ENCODE measurements at places on chromosomes 11 and 22.

GRCh38 chr11:19311308-19312030 is 70.7 kb upstream of the E2F8 start:
- DNase-seq = peak; percentile 57

DNA sequence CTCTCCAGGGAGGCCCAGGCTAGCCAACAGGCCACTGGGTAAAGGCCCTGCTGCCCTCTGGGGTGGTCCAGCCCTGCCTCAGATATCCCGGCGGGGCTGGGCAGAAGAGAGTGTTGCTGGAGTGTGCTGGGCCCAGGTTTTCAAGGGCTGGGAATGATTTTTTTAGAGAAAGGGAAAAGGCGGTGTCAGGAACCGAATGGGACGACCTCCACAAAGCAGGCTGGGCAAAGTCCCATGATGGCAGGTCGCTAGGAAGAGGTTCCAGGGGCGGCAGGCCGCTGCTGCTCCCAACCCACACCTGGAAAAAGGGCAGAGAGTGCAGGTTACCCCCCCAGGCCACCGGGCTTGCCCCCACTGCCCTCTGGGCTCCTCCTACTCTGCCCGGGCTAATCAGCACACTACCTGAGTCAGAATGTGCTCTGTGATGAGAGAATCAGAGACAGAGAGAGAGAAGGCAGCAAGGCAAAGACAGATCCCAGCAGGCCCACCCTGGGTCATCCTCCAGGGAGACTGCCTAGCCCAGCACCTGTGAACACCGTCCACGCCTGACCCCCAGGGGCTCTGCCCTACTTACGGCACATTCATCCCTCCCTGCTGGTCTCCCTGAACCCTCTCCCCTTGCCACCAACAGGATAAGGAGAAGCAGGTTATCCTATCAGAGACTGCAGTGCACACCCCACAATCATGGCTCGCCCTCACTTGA is 4.6 kb downstream of the PATZ1 start:
- no peak for DNase-seq

DNA sequence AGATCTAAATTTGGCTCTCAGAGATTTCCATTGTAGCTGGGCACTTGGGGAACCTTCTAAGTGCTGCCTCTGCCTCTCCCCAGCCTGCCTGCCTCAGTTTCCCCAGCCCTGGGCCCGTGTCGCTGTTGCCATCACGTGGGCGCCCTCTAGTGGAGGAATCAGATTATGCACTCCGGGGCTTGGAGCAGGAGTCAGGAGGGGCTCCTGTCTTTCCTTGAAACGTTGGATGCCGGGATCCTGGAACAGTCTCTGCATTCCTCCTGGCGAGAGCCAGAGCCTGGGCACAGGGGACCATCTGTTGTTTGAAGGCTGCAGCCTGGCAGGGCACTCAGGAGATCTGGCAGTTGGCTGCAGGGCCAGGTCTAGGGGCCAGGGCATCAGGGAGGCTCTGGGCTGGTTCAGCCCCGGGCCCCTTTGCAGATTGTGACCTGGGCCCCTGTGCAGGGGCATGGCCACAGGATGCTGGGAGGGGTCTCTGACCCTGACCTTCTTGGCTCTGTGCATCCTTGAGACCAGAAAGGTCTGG is 71.6 kb downstream of the LRP5 start:
- DNase-seq = peak; percentile 51

DNA sequence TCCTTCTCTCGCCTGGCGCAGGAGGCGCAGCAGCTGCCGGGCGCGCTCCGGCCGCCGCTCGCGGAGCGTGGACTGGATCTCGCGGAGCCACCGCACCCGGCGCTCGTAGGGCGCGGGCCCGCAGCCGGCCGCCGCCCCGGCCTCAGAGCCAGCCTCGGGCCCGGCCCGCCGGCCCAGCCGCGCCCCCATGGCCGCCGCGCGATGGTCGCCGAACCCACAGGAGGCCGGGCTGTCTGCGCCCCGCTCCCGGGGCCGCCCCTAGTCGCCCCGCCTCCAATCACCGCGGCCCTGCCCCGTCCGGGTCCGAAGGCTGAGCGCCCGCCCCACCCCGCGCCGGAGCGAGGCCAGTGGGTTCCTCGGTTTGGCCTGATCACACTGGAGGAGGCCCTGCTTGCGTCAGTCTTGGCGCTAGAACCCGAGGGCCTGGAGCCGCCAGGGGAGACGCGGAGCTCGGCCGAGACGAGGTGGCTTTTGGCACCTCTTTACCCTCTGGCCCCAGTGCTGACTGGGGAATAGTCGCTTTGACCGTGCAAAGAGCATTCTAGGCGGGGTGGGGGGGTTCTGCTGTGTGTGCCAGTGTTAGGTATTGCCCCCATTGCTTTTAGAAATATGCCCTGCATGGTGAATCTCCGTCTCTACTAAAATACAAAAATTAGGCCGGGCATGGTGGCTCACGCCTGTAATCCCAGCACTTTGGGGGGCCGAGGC is at the start of gene LRRC75B:
Gene LRRC75B, minus strand, starts transcription at position 223 of the 708 bp plus-strand sequence. Its CDS starts 34 bp downstream, at position 189.
- DNase-seq = peak; percentile 86

DNA sequence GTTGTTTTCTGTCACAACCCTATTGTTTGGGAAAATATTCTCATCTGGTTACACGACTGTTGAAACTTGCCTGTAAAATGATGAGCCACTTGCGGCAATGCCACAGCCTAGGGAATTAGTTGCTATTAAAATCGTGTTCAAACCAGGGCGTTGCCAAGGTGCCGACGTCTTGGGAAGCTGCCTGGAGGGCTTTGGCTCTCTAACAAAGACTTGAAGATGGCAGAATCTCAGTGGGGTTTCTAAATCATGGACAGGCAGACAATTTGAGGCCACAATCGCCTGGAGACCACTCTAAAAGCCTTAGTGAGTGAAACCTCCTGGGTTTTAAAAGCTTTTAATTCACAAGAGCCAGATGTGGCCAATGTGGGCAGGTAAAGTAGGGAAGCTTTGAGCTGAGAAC is 117.2 kb upstream of the BMAL1 start:
- no peak for DNase-seq

DNA sequence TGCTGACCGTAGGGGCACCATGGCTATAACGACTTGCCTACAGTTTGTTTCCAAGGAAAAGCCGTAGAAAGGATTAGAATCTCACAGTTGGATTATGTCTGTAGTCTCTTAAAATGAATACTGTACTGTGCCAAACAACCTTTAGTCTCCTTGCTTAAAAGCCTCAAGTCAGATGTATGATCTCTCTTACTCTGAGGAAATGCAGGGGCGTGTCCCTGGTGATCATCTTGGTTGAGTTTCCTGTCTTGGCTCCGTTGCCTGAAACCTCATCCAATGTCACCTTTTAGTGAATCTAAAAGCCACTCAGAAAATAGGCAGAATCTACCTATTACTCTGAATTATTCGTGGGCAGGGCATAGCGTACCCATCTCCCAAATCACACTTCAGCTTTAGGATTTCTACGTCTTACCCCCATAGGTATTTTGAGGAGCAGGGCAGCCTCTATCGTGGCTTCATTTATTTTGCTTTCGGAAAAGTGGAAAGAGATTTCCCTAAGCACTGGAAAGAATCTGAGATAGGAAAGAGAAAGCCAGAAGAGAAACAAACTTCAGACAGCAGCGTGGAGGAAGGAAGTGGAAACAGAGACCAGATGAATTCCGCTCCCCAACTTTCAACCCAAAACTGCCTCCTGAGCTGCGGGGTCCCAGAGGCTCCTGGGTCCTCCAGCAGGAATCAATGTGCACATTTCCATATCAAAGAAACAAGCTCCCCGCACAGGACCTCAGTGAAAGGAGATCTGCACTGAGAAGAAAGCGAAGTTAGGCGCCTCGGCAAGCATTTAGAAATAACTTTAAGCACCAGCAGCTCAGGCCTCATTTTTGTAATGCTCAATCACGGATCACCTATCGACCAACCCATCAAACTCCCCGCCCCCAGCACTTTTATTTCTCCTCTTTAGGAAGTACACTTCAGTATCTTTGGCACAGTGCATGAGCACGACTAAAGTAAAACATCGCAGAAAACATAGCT is 245.8 kb downstream of the ETS1 start:
- DNase-seq = no peak

DNA sequence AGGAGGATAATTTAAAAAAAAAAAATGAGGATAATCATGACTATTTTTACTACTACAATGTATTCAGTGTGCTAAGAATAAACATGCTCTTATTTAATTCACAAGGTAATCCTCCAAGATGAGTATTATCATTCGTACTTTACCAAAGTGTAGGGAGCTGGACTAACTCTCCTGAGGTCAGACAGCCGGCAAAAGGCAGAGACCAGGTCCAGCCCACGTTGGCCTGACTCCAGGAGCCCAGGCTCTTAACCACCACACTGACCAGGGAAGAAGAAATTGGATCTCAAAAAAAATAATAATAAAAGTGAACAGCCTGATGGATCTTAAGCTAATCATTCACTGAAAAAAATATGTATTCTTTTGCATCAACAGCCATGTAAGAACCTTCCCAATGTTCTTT is 25.2 kb downstream of the PLAAT3 start:
- no peak for DNase-seq

DNA sequence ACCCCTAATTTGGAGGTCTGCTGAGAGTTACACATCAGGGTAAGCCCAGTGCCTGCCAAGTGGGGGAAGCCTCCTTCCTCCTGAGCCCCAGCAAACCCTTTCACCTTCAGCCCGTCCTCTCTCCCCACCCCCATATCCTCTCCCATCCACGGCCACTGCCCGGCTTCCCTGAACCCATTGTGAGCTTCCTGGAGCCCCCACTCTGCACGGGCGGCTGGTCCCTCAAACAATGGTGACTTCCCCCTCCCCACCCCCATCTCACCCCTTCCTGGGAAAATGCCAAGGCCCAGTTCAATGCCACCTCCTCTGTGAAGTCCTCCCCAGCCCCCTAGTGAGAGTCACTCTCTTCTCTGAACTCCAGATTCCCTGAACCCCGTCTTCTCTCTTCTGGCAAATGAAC is 17.9 kb downstream of the DNAL4 start:
- no peak for DNase-seq

GRCh38 chr22:18033204-18033998 is 9.0 kb upstream of the MICAL3 start:
- no peak for DNase-seq

- no peak for DNase-seq
These were observed 11.4 kb downstream of the PRSS23 start for GRCh38 chr11:86811637-86812321.

DNA sequence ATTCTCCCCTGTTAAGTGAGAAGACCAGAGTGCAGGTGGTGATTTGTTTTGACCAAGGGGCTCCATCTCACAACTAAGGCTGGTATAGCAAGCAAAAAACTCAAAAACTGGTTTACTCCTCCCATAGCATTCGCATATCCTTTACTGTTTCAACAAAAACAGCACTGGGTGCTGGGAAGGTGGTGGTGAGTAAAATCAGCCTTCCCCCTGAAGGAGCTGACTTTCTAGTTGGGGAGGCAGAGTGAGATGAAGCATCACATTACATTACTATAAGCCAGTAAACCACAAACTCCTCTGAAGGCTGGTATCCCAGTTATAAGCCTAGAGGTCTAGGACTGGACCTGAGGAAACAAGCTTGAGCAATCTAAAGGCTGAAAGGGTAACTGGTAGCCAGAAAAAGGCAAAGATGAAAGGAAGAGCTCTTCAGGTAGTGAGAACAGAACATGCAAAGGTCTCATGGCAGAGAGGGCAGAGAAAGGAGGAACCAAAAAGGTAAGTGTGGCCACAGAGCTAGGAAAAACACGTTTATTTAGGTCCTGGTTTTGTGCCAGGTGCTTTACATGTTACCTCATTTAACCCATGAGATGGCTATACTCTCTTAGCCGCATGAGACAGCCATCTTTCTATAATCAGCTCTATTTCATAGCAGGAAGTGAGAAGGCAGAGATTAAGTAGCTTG is 22.3 kb downstream of the TMEM123 start:
- DNase-seq = no peak

DNA sequence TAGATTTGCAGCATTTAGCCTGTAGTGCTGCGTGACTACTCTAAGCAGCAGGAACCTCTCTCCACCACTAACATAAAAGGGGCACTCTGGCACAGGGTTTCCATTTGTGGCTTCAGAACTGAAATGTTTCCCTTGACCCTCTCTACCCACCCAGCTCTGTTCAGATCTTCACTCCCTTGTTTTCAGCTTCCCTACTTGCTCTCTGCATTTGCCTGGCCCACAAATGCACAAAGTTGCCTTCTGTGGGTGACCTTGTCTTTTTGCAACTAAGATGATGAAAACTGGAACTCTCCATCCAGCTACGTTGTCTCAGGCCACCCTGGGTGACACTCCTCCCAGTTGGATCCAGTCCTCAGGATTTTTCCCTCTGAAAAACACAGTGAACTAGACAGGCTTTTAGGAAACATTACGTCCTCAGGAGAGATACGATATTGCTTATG is 19.8 kb upstream of the PSMA1 start:
- peak; percentile 82 for DNase-seq

- no peak for DNase-seq
These were observed 16.9 kb upstream of the C22orf42 start for GRCh38 chr22:32175683-32176644.

GRCh38 chr11:46339816-46340215 is 7.4 kb upstream of the DGKZ start:
- DNase-seq = peak; percentile 59

DNA sequence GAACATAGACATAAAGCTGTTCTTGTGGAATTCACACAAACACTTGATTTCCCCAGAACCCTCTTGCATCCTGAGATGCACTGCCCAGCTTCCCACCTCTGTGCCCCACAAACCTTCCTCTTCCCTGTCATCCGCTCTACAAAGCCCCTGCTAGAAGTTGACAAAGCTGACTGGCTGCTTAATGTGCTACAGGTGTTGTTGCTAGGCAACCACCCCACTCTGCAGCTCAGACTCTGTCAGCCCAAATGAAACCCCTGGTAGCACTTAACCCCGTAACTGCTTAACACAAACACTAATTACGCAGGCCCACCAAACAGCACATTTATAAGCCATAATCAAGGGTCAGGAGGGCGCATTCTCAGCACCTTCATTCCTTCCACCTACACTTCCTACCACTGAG is 172.0 kb upstream of the CADM1 start:
- DNase-seq = no peak

- no peak for DNase-seq
These were observed 2118.0 kb downstream of the LRRC4C start for GRCh38 chr11:39341461-39341860.

- DNase-seq = no peak
These were observed 81.0 kb upstream of the FGF3 start for GRCh38 chr11:69899957-69900821.

GRCh38 chr11:67082071-67082791 is 25.6 kb downstream of the RHOD start:
- DNase-seq = peak; percentile 31

GRCh38 chr11:94281324-94281723 is 23.1 kb upstream of the IZUMO1R start:
- peak; percentile 18 for DNase-seq

DNA sequence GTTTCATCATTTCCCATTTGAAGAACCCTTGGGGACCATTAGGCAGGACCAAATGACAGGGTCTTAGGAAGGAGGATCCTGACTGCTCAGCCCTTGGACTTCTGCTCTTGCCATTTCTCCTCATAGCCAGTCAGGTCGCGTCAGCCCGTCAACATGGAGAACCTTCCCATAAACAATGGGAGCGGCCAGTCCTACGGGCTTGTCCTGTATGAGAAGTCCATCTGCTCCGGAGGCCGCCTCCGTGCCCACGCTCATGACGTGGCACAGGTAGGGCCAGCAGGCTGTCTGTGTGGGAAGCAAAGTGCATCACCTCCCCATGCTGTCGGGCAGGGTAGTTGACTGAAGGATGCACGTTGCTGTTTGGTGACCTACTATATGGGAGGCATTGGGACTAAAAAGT is 19.6 kb upstream of the GLB1L2 start:
- DNase-seq = no peak

- peak; percentile 2 for DNase-seq
These were observed 578.0 kb downstream of the INSC start for GRCh38 chr11:15692739-15693138.

- DNase-seq = no peak
These were observed 375.3 kb downstream of the DYNC2H1 start for GRCh38 chr11:103484545-103484944.

All from NB4 (cell line).